ENCODE measurements at places on chromosomes 6 and 20.

DNA sequence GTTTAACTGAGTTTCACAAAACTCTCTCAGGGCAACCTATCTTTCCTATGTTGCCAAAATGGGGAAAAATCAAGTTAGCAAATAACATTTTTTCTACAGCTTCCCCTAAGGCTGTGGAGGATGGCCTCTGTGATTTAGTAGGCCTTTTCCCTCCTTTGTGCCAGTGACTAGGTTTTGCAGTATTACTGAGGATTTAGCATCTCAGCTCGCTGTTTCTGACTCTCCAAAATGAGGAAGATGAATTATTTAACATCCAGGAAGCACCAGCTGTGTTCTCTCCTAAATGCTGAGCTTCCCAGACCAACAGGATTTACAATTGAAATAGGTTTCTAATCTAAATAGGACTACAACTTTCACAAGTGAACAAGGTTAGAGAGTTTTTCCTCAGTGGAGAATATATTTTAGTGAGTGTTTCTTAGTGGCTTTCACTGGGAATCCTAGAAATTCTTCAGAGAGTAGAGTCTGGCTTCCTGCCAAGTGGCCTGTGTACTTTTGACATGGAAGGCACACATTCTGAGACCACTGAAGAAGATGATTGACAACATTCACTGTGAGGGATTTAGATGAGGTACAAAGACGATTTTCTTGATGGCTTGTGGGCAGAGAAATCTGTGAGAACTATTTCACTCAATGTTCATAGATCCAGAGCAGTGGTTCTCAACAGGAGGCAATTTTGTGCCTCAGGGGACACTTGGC lies 62.4 kb downstream of the PTCHD4 start:
- DNase-seq: no peak

GRCh38 chr6:52681416-52681815 lies 10.5 kb downstream of the TMEM14A start:
- no peak for DNase-seq

DNA sequence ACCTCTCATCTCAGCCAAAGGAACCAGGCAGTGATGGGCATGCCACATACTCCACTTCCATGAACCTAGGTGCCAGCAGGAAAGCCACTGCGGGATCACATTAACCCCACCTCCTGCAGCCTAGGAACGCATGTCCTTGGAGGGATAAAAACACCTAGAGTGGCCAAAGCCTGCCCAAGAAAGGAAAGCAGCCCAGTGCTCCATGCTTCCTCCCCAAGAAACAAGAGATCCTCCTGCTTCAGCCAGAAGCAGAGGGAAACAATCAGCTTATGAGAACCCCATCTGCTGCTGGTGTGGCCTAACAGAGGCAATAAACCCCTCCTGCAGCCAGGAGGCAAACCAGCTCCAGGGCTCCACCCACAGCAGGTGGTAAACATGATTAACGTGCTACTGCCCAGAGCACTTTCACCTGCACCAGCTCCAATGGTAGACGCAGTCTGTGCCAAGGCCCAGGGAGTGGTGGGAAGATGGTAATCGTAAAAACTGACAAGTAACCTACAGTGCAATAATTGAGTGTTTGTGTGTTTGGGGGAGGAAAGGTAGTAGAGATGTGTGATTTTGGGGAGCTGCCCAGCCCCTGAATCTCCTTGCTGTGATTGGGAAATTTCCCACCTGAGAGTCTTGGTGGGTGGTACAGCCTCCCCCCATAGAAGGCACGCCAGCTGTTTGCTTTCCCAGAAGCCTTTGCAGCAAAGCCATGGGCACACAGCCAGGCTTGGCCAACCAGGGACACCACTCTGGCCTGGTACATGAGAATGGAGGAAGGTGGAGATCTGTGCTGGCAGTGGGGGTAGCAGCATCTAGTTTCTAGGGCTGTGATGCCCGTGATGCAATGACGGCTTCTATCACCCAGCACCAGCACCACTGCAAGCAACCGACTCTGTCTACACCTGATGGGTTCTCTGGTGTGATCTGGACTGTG lies 50.6 kb upstream of the TBC1D7 start:
- no peak for DNase-seq

GRCh38 chr6:11478586-11478985 lies 59.0 kb upstream of the TMEM170B start:
- no peak for DNase-seq
